CD4-positive, alpha-beta T cell treated with Interleukin-2 at 100 ng/mL for 4 hours (primary cell): ENCODE measurements at places on chromosomes 16 and 17.

- no peak for DNase-seq
These were observed 5.4 kb upstream of the P2RX1 start for GRCh38 chr17:3921502-3922319.

DNA sequence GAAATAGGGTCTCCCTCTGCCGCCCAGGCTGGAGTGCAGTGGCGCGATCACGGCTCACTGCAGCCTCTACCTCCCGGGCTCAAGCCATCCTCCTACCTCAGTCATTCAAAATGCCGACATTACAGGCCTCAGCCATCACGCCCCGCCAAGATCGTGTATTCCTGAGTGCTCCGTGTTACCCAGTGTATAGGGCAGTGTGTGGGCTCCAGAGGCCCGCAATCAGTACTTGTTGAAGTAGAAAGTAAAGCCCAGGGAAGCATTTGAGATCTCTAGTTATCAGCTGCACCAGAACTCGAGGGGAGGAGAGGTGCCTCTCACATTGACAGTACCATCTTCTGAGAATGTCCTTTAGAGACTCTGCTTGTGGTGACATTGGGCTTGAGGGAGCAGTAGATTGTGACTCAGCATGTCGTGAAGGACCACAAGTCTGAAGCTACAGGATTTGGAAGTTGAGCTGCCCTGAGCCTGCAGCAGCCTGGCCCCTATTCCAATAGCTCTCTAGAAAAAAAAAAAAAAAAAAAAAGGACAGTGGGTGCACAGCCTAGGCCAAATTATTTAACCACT, 1.1 kb upstream of the PRPSAP1 start:
- DNase-seq: no peak

GRCh38 chr17:72725433-72726068, 366.9 kb downstream of the SLC39A11 start:
- peak; percentile 36 for DNase-seq

DNA sequence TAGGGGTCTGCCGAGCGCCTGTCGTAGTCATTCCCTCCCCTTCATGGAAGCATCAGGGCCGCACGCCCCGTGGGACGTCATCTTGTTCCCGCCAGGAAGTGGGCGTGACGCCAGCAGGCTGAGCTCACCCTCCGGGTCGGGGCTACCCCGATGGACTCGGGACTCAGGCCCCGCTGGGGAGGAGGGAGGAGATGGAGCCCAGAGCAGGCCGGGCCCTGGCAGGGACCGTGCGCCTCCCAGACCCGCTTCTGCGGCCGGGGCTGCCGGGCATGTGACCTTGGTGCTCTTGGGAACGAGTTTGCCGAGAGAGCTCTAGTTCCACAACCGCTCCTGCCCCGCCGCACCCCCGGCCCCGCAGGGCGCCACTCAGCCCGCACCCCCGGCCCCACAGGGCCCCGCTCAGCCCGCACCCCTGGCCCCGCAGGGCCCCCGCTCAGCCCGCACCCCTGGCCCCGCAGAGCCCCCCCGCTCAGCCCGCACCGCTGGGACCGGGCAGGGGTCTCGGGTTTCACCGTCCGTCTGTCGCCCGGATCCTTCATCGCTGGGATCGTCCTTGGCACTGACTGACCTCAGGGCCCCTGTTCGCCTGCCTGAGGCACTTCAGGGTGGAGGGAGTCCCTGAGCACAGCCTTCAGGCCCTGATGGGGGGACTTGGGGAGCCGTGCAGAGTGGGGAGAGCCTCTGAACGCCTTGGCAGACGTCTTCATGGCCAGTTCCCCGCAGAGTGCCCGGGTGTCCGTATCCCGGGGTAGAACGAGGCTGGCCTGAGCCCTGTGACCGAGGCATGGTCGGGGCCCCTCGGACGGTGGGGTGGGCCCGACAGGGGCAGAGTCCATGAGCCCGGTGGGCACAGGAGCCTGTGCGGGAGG, 5.8 kb downstream of the CACNA1H start:
- no peak for DNase-seq

DNA sequence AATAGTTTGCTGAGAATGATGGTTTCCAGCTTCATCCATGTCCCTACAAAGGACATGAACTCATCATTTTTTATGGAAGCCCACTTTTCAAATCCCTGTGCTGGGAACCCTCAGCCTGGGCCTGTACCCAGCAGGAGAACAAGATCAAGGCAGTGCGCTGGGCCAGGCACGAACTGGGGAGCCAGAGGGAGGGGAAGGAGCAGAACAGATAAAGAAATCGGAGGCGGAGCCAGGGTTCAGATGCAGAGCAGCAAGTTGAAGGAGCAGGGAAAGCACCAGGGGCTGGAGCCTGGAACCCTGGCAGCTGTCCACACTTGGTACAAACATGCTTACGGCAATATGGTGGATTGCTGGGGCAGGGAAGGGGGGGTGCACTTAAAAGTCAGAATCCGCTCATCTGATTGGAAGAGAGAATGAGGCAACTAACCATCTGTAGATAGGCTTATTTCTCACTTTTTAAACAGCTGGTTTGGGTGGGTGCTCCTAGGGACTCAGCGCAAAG, 107.5 kb downstream of the NOG start:
- no peak for DNase-seq

GRCh38 chr16:85428168-85428898, 184.8 kb upstream of the GSE1 start:
- peak; percentile 61 for DNase-seq

DNA sequence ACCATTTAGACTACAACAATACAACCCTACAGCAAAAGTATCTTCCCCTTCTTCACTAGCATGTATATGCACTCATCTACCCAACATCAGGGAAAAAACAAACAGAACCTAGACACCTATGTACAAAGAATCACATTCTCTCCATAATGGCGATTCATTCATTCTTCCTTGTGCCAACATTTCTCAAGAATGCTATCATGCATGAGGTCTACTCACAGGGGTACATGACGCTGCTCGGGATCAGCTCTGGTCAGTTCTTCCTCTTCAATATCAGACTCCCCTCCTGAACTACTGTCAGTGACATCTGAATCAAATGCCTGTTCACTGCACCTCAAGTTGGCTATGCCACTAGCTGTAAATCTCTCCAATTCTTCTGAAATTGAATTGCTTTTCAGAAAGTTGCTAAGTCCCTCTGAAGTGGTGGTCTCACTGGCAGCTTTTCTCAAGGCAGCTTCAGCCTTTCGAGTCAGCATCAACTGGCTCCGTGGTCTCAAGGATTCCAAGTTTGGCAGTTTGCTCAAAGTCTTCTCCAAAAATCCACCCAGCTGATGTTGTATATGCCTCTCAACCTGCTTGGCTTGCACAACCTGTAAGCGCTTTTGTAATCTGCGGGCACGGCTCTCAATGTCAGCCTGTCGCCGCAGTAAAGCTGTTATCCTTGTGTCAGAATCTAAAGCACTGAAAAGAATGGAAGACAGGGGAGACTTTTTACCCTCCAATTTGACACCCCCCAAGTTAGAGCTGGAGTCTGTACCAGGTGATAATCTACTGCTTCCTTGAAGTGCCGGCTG, 22.4 kb downstream of the KANSL1 start:
- no peak for DNase-seq

DNA sequence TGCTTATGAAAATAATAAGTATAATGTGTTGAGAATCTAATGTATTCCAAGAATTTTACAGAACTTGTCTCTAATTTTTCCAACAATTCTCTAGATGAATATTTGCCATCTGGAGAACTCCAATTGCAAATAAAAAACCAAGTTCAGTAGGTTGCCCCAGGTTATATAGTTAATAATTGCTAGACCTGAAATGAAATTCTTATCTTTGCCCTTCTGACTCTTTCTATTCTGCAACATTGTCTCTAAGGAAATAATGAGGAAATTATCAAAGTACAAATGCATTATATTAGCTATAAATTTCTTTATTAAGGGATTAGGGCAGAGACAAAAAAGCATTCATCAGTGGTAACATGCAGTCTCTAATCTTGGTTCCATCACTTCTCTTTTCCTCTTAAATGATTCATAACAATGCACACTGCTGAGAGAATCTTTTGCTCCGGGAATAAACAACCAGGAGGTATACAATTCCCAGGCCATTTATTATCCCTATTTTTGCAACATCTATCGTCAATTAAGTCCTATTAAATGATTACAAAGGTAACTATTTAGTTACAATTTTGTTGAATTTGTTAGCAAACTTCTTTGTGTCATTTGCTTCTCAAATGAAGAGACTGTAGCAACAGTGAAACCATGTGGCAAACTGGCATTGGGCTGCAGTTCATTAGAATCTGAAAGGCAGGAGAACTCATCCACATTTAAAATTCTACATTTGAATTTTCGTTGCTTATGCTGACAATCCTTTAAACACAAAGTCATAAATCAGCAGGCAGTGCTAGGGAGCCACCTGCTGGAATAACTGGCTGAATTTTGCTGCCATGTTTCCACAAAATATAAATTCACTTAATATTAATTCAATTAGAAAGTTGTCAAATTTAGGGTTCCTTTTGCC, 349.6 kb downstream of the KIF2B start:
- no peak for DNase-seq

- no peak for DNase-seq
These were observed 16.3 kb downstream of the SLC13A5 start for GRCh38 chr17:6696906-6697305.

DNA sequence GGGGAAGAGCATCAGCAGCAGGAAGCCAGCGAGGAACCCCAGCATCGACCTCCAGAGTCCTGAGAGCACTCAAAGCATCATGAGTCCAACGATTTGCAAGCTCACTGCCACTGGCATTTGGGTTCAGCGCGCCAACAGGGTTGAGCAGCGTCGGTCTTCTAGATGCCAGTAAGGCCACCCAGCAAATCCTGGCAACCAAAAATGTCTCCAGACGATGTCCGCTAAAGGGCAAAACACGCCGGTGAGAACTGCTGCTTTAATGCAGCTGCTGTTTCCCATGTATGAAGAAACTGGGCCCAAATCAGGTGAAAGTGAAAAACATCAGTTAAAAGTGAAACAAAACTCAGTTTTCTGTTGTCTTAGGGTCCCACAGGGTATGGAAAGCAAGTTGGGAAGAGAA, 70.2 kb downstream of the ANKRD11 start:
- no peak for DNase-seq

DNA sequence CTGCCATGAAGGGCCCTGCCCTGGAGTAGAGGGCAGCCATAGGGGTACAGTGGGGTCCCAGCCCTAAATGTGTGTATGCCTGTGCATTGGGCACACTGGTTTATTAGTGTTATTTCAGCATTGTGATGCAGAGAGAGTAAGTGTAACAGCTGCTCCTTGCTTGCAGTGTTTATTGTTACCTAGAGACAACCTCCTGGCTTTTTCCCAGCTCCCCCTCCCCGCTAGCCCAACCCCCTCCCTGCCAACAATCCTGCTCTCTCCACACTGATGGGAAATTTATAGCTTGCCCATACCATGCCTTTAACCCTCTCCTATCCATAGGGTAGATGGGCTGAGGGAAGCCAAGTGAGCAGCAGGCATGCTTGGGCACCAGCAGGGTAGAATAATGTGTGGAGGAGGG, 51.3 kb downstream of the NEUROD2 start:
- DNase-seq: no peak

GRCh38 chr17:66123163-66123562, 68.8 kb downstream of the CEP112 start:
- DNase-seq: no peak
